ENCODE measurements at places on chromosomes 13 and 19.
A peak's percentile ranks its signal among the peaks of the same experiment; 100 is the strongest.

DNA sequence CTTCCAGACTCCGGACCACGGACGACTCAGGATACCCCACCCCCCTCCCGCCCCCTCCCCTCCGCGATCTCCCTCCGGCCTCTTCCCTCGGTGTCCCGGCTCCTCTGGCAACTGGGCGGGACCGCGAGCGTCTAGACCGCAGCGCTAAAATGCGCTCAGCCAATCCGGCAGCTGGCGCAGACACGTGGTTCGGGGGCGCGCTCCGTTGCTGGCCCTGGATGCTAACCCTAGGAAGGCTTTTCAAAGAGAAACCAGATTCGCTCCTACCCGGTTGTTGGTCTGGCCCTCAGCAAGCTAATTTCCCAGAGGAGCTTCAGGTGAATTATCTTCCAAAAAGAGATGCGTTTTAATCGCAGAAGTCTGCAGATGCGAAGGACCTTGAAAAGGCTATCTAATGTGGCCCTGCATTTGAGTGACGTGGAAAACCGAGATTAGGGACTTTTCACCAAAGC is at the start of gene DZIP1:
TSS of gene DZIP1 (minus strand) at position 106 of the 452 bp plus-strand sequence. CDS start 2,677 bp downstream, outside the sequence.
- DNase-seq, result no peak

DNA sequence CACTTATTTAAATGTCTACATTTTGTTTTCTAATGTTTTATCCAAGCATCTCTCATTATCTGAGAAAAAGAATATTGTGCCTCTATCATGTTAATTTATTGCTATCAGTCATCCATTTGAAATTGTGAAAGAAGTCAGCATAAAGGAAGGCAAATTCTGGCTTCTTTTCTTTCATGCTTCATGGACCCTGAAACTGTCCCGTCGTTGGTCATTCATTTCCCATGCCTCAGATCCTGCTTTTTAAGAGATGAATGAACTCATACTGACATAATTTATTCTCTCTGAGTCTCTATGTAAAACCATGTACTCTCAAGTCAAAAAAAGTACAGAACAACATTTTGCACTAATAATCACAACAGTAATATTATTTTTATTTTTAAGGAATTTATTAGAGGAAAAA is 2512.0 kb downstream of the PCDH9 start:
- DNase-seq, result no peak

GRCh38 chr19:48148576-48148975 is 21.6 kb downstream of the LIG1 start:
- DNase-seq, result no peak

GRCh38 chr19:50214699-50215543 is 11.5 kb downstream of the MYH14 start:
- no peak for DNase-seq

- no peak for DNase-seq
Observed at GRCh38 chr13:93552596-93552995, 326.0 kb downstream of the GPC6 start.

- DNase-seq, result no peak
Observed at GRCh38 chr19:3213159-3213558, 11.3 kb upstream of the CELF5 start.

DNA sequence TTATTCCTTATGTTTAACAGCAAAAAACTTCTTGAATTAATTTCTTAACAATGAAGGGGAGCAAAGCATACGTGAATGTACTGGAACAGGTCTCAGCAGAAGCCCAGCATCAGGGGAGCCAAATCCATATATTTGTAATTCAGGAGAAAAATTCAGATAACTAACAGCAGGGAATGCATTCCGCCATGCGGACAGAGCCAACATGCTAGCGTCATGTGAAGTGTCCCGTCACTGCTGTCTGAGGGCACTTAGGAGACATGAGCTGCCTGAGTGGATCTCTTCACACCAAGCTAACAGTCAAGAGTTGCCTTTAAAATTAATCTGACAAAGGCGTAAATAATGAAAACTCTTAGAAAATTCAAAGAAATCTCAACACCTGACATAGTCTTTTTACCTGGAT is 6.4 kb downstream of the AMER2 start:
- no peak for DNase-seq

GRCh38 chr19:46639358-46640182 is 3.6 kb upstream of the GNG8 start:
- no peak for DNase-seq

GRCh38 chr19:43674596-43674995 is 4.6 kb upstream of the PLAUR start:
- no peak for DNase-seq

- no peak for DNase-seq
Observed at GRCh38 chr13:109494925-109495369, 291.4 kb downstream of the IRS2 start.

GRCh38 chr19:28726533-28727479 is 486.1 kb downstream of the UQCRFS1 start:
- DNase-seq, result no peak

DNA sequence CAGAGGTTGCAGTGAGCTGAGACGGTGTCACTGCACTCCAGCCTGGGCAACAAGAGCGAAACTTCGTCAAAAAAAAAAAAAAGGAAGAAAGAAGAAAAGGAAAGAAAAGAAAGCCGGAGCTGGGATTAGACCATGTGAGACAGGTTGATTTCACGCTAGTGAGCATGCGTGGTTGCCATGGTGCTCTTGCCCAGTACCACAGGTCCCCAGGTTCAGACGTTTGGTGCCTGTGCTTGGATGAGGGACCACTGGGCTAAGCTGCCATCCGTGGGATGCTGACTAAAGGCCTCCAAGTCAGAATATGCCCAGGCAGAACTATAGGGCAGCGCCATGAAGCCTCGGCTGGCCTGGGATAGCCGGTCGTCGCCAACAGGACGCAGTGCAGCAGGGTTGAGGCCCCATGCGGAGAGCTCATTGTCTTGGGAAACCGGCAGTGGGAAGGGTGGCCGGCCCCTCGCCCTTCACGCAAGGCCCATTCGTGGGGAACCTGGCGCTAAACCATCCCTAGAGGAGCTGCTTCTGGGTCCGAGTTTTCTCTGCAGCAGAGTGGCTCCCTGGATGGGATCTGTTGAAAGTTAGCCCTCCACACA is 7.2 kb upstream of the TEX101 start:
- no peak for DNase-seq

DNA sequence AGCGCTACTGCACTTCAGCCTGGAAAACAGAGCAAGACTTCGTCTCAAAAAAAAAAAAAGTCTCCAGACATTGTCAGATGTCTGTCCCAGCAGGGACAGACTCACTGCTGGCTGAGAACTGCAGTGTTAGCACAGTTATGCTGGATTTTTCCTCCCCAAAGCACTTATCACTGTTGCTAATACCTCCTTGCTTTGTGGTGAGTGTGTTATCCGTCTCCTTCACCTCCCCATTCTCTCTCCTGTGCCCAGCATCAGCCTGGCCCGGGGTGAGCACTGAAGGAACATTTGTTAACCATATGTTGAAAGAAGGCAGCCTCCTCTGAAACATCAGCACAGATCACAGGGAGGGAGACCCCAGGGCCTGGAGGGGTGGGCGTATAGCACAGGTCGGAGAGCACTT is 11.3 kb downstream of the MYO9B start:
- DNase-seq, result no peak

DNA sequence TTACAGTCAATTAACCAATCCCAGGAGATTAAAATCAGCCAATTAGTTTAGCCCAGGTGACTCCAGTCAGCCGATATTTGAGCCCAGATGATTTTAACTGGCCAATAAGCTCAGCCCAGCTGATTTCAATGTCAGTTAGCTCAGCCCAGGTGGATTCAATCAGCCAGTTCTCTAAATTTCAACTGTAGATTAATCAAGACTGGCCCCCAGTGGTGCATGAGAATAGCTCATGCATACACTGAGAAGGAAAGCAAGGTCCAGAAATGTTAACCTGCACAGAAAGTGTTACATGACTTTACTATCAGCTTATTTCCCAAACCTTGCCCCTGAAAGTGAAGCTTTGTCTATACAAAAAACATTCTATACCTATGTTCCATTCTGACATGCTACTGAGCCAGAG is 55.4 kb upstream of the ZNF724 start:
- DNase-seq, result no peak

GRCh38 chr19:46115396-46116106 is 8.9 kb downstream of the IGFL3 start:
- no peak for DNase-seq

DNA sequence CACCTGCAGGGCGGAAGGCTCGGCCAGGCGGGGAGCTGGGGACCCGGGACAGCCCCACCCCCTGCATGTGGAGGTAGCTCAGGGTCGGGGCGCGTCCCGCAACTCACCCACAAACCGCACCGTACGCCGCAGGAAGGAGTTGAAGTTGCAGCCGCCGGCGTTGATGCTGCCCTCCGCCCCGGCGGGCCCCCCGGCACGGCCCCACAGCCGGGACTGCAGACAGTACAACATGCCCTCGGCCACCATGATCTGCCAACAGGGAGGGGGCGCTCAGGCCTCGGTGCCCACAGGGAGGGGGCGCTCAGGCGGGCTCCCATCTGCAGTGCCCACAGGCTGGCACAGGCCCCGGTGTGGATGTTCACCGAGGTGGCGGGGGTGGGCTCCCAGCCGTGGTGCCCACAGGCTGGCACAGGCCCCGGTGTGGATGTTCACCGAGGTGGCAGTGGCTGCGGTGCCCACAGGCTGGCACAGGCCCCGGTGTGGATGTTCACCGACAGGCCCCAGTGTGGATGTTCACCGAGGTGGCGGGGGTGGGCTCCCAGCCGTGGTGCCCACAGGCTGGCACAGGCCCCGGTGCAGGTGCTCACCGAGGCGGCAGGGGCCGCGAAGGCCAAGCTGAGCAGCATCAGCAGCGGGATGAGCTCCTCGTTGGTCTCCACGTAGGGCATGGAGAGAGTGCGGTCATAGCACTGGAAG is 6.5 kb downstream of the PLPPR3 start:
- no peak for DNase-seq

GRCh38 chr13:35923347-35923746 is 207.8 kb downstream of the DCLK1 start:
- DNase-seq, result no peak

GRCh38 chr19:31444931-31445330 is 95.7 kb upstream of the TSHZ3 start:
- DNase-seq, result no peak

DNA sequence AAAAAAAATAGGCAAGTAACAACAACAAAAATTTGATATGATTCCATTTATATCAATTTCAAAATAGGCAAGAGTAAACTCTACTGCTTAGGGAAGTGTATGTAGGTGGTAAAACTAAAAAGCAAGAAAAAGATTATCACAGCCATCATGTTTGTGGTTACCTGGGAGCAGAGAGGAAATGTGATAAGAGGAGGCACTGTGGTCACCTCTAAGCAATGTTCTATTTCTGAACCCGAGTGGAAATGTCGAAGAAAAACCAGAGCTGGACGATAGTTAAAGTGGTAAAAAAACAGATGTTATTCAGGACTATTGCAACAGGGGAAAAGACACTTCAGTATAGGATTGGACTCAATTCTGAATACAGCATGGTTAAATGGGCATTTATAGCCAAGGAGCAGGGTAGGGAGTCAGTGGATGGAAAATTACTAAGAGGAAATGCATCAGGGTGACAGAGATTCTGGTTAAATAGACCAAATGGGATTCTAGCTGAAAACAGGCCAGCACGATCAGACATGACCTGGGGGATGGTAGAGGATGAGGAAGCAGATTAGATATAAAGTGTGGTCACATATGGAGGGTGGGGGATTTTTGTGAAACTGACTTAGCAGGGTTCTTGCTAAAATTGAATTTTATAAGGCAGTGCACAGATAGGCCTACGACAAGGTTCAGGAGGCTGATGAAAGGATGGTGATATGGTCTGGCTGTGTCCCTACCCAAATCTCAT is 6.0 kb upstream of the TEX30 start:
- no peak for DNase-seq

- DNase-seq, result no peak
Observed at GRCh38 chr19:17041976-17042375, 15.4 kb upstream of the CPAMD8 start.

GRCh38 chr13:23985060-23985459 is 87.8 kb upstream of the C1QTNF9B start:
- DNase-seq, result no peak

GRCh38 chr19:55516878-55517620 is 19.9 kb downstream of the SBK2 start:
- DNase-seq, result peak; percentile 84

DNA sequence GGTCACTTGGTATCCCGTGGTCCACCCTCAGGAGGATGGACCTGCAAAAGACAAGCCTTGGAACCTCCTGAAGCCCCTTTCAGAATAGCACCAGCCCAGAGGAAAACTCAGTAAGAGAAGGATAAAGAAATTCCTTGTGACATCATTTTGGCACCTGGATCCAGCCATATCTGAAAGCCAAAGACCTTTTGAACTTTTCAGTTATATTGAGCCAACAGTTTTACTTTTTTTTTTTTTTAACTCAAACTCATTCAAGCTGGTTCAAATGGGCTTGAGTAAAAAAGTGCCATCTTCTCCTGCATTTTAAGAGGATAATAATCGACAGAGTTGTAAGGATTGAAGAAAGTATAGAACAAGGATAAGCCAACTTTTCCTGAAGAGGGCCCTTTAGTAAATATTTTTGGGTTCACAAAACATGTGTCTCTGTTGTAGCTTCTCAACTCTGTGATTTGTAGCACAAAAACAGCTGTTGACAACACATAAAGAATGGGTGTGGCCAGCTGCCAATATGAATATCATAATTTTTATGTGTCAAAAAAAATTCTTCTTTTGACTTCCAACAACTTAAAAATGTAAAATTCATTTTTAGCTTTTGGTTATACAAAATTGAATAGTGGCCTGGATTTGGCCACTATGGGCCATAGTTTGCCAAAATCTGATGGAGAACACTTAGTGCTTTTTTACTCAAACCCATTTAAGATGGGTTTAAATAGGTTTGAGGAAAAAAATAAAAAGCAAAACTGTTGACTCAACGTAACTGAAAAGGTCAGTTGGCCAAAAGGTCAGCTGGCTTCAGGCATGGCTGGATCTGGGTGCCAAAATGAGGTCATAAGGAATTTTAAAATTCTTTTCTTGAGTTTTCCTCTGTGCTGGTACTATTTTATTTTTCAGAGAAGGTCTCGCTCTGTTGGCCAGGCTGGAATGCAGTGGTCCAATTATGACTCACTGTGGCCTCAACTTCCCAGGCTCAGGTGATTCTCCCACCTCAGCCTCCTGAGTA is 50.7 kb downstream of the ACSBG2 start:
- no peak for DNase-seq

DNA sequence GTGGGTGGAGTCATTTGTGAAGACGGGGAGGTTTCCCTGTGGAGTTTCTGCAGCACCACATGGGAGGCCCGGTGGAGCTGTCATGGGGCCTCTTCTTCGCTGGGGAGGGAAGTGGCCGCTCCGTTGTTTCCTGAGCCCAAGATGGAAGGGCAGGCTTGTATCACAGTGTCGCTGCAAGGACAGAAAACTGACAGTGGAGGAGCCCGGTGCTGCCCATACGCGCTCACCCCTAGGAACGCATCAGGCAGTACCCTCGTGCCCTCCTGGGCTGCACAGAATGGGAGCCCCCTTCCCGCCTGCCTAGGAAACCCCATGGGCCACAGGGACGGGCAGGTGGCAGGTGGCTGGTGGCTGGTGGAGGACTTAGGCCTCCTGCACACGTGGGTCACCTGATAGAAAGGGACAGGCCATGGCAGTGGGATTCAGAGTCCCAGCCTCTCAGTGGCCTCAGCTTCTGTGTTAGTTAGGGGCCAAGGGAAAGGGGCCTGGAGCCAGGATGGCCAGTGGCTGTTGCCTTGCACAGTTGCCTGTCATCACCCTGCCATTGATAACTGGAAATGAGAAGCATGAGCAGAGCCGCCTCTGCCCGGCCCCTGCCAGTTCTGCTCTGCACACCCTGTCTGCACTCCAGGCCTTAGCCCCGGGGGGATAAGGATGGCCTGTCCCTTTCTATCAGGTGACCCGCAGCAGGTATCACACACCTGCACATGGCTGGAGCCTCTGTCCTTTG is 7.6 kb downstream of the COL4A2 start:
- no peak for DNase-seq
